Hematopoietic multipotent progenitor cell treated with erythropoietin and hydrocortisone succinate and interleukin-3 and kit ligand, for 15 days (in vitro differentiated cells): ENCODE measurements at places on chromosomes 4 and X.

DNA sequence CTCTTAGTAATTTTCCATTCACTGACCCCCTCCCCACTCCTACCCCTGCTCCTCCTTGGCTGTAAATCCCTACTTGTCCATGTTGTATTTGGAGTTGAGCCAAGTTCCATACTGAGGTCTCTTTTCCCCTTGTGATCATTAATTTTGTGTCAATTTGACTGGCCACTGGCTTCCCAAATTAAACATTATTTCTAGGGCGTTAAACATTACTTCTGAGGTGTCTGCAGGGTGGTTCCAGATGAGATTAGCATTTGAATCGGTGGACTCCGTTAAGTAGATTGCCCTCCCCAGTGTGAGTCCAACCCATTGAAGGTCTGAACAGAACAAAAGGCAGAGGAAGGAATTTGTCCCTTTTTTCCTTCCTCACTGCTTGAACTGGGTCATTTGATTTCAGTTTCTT lies 25.7 kb downstream of the SLC39A8 start:
- DNase-seq, result no peak

DNA sequence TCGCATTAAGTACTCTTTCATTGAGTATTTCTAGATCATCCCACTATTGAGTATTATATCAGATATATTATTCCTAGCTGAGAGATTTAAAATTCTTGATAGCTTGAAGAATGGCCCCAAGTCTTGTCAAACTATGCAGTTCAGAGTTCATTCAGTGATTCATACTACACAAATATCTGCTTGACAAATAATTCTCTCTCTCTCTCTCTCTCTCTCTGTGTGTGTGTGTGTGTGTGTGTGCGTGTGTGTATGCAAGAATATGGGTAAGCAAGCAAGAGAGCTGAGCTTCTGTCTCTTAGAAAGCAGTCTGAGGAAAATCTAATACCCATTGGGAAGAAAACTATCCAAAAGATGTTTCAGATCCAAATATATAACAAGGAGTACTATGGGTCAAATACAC lies 142.0 kb downstream of the SLC10A7 start:
- DNase-seq, result no peak

DNA sequence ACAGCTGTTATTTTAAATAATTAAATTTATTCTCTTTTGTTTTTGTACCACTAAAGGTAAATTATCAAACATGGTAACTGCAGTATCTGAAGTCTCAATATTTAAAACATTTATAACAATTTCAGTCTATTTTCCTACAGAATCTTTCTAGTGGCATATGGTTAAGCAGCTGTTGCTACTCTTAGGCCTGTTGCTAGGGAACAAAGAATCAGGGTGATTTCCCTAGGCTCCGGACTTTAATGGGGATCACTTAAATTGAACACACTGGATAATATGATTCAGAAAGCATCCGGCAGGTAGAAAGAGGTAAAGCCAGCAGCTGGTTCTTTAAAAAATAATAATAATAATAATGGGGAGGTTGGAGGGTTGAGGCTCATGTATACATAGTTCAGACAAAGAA lies 17.6 kb downstream of the FBXO8 start:
- DNase-seq, result no peak

- DNase-seq, result no peak
Observed at GRCh38 chrX:1899841-1900240, 285.0 kb downstream of the ASMT start.

DNA sequence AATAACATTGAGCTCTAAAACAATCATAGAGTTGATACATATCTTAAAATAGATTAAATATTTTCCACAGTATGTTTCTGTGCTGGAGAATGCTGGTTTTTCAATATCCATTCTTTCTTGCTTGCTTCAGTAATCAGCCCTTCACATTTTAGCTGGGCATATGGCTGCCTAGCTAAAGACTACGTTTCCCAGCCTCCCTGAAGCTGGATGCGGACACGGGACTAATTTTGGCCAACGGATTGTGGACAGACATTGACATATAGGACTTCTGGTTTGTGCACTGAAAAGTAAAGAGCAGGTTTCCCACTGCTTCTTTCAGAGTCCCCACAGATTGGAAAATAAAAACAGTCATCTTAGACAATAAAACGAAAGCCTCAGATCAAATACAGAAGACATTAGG lies 97.3 kb downstream of the COL25A1 start:
- DNase-seq, result no peak

GRCh38 chrX:155389634-155390033 lies 7.7 kb downstream of the F8A2 start:
- no peak for DNase-seq

DNA sequence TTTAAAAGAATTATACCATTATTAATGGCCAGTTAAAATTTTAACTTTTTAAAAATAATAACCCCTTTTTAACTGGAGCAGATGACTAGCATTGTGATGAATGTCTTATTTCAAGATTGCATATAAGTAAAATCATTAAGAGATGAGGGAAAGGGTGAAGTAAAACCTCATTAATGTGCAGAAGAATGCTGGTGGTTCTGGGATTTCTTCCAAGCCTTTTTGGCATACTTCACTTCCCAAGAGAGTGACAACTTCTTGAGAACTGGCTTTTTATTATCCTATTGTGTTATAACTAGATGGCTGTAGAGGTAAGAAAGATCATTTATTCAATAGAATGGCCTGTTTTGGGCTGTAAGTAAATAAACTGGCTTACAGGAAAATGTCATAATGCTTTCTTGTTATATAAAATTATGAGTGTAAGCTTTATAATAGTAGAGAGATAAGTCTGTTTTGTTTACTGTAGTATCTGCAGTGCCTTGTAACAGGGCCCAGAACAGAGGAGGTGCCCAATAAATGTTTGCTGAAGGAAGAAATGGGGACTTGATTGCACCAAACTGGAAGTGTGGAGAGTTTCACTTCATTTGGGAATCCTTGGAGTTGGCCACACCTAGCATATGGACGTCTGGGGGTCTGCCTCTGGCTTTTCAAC lies 242.9 kb upstream of the PITX2 start:
- no peak for DNase-seq

DNA sequence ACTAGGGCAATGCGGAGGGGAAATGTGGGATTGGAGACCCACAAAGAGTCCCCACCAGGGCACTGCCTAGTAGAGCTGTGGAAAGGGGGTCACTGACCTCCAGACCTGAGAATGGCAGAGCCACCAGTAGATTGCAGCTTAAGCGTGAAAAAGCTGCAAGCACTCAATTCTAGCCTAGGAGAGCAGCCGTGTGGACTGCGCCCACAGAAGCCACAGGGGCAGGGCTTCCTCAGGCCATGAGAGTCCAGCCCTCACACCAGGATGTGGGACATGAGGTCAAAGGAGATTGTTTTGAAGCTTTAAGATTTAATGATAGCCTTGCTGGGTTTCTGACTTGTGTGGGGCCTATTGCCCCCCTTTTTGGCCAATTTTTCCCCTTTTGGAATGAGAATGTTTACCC lies 379.0 kb downstream of the INPP4B start:
- DNase-seq, result no peak
